Central memory CD4-positive, alpha-beta T cell (primary cell): ENCODE measurements at places on chromosomes 12 and 14.

- DNase-seq: peak; percentile 56
These were observed 6.8 kb upstream of the HNF1A start for GRCh38 chr12:120971299-120972180.

DNA sequence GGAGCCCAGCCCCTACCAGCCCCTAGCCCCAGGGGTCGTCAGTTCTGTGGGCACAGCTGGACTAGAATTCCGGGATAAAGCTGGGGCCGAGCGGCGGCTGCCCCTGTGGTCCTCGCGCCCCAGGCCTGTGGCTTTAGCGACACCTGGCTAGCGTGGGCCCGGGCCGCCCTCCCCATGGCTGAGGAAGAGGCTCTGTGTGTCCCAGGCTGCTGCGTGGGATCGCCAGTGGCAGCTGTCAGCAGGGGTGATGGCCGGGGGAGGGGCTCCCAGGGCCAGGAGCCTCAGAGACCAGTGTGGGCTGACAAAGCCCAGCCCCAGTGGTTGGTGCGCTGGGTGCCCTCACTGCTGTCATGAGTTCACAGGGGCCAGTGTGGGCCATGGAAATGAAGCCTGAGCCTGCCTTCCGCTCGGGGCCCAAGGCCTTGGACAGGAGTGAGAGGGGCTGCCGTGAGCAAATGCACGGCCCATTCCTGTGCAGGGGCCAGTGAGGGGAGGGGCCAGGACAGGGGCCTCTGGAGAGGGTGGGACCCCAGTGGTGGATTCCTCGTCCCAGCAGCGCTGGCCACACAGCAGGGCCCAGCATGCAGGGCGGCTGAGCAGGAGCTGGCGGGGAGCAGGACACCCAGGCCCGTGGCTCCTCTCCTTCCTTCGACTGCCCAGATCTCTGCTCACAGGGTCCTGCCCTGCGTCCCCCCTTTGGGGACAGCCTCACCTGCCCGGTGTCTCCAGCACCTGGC is 11.4 kb downstream of the FBRSL1 start:
- no peak for DNase-seq

- DNase-seq: no peak
These were observed 408.5 kb upstream of the RGS6 start for GRCh38 chr14:71523630-71524319.

GRCh38 chr12:9115731-9116559 is at the start of gene A2M:
Gene A2M (minus strand): TSS chr12:9115919. CDS start chr12:9115849, 70 bp downstream.
- no peak for DNase-seq
